ENCODE measurements at places on chromosomes 7 and 10.

DNA sequence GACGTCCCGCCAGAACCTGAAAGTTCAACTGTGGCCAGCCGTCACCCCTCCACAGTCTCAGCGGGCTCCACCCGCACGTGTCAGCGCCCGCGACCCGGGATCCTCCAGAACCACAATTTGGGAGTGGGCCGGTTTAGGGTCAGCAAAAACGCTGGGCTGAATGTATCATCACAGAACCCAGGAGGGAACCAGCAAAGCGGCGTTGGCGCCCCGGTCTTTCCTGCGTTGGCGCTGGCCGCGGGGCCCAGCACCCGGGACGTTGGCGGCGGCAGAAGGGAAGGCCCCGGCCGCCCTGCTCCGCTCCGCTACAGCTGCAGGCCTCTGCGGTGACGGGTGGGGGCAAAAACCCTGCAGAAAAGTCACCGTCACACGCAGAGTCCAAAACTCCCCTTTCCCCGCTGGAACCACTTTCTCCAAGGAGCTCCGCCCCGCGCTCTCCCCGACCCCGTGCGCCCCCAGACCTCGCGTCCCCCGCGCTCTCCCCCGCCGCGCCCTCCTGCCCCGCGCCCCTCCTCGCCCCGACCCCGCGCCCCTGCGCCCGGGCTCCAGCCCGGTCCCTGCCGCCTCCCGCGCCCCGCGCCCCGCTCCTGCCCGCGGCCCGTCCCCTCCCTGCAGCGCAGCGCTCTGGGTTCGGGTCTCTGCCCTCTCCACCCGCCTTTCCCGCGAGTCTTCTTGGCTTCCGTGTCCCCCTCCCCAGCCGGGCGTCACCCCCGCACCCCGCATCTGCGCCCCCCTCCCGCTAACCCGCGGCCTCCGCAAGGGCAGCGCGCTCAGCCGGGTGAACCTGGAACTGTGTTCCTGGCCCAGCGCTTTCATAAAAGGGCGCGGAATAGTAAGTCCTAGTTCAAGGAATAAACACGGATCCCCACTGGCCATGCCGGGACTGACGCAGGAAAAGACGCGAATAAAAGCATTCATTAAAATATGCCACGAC lies 24.0 kb upstream of the RNF32 start:
- no peak for DNase-seq

DNA sequence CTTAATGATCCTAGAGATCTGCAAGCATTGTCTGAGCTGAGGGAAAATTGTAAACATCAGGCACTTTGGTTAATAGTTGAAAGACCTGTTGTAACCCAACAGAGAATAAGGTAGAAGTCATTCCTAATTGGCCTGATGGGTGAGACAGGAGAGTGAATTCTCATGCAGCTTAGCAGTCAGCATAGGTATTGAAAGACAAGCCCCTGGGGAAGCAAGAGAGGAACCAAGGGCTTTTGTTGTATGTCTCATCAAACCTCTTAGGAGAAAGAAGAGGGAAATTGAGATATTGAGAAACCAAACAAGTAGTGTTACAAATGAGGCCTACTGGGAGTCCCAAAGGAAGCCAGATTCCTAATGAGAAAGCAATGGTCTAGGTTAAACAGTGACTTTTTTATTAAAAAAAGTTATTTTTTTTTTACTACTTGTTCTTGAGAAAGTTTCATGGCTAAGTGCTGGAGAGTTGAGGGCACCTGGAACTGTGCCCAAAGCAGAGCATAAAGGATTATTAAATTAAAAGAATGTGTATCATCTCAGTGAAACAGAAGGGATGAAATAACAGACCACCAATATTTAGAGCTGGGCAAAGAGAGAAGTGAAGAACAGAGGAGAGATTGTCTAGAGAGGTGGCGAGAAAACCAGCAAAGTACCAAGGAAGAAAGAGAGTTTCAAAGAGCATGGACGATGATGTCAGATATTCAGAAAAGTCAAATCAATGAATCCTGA lies 168.9 kb downstream of the CDK14 start:
- no peak for DNase-seq

DNA sequence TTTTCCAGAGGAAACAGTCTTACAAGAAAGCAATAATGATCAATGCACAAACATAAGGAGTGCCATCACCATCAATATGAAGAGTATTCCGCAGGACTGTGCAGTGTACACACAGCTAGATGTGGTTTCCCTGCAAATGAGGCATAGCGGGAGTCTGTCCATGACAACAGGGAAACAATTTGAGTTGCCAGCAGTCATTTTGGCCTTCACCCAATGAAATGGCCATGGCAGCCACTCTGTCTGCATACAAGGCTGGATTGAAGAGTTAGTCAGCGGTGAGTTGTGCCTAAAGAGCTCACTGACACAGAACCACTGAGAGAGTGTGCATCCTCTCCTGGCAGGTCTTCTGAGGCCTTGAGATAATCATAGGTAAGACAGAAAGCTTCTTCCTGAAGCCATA lies 303.3 kb downstream of the IPMK start:
- DNase-seq, result peak; percentile 42

DNA sequence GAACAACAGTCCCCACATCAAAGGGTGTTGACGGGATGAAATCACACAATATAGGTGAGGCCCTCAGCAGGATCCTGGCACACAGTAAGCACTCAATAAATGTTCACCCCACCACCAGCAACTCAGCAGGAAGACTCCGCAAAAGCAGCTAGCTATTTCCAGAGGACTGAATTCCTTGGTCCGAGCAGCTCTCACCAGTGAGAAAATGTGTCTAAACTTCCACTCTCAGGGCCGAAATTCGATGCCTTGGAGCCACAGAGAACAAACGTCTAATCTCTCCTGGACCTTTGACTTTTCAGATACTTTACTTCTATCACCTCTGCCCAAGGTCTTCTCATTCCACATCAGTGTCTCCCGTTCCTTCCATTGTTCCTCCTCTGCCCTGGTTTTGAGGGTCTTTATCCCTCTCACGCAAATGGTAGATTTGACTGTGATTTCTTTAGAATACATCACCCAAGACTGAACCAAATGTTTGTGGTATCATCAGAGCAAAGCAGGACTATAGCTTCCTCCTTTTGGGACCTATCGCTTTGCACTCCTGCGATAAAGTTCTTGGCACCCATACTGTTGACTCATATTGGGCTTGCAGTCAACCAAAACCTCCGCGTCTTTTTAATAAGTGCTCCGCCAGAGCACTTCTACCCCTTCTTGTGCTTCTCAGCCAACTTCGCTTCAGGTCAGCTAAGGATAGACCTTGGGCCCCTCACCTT lies 903 bp upstream of the NT5C2 start:
- DNase-seq, result peak; percentile 85

- no peak for DNase-seq
Observed at GRCh38 chr10:56633876-56634452, 272.9 kb upstream of the ZWINT start.

DNA sequence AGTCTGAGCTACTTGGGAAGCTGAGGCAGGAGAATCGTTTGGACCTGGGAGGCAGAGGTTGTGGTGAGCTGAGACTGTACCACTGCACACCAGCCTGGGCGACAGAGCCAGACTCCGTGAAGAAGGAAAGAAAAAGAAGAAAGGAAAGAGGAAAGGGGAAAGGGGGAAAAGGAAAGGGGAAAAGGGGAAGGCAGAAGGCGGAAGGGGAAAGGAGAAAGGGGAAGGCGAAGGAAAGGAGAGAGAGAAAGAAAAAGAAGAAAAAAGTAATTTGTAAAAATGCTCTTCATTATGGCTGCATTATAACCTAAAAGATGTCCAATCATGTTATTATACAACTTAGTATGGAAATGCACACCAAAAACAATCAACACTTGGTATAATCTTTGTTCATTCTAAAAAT lies 110.2 kb downstream of the SRPK2 start:
- DNase-seq, result no peak

- no peak for DNase-seq
Observed at GRCh38 chr7:146479040-146479439, 362.4 kb downstream of the CNTNAP2 start.

GRCh38 chr7:138842111-138842510 lies 44.1 kb upstream of the ATP6V0A4 start:
- DNase-seq, result peak; percentile 68

GRCh38 chr10:59702347-59702746 lies 7.3 kb downstream of the SLC16A9 start:
- DNase-seq, result no peak

DNA sequence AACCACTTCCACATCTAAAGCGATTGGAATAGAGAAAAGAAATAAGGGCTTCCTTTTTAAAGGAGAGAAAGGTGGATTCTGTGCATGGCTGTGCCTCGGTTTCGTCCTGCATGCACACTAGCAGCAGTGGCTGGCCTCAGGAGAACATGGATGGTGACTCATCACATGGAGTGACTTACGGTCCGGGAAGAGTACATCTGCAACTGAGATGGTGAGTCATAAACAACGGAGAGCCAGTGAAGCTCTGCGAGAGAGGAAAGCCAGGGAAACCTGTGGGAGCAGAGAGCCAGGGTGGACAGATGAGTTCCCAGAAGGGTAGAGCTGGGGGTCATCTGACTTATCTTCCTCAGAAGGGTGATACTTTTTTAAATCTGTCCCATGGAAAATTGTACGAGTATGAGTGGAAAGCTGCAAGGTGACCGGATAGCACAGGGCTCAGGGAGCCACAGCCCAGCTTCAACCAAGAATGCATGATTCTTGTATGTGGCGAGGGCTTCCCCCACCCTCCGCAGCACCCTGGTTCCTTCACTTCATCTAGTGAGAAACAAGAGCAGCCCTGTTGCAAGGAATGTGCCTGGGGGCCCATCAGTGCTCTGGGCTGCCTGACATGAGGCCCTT lies 259.1 kb downstream of the KLF6 start:
- DNase-seq, result peak; percentile 82

DNA sequence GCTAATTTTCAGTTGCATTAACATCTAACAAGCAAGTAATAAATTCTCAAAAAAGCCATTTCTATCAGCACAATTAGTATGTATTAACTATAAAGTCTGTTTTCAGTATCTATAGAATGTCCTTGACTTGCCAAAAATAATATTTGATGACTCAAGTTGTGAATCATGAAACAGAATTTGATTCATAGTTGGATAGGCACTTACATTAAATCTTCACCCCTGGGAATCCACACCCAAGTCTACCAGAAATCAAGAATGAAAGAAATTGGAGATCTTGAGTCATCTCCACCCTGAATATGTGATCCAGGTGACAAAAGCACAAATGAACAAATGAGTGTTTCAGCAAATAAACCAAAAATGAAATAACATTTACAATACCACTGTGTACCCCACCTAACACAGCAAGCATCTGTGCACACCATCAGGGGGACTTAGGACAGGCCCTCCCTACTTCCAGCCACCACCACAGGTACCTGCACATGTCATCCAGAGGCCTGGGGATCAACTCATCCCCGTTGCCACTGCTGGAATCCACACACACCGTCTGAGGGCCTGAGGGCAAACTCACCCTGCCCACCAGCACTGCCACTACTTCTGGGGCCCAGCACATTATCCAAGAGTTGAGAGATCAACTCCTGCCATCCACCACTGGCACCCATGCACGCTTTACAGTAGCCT lies 160.1 kb downstream of the MTERF1 start:
- peak; percentile 48 for DNase-seq

DNA sequence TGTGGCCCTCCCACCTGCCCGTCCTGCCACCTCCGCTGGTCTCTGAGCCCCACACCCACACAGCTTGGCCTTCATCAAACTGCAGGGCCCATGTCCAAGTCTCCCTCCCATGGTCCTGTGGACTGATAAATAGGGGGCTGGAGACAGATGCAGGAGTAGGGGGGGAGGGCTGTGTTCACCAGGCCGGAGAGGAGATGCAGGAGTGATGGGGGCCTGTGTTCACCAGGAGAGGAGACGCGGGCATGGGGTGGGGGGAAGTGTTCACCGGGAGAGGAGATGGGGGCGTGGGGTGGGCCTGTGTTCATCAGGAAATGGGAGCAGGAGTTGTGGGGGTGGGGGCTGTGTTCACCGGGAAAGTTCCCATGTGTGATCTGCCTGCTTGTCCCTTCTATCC lies 37.0 kb downstream of the JAKMIP3 start:
- no peak for DNase-seq

GRCh38 chr10:10872764-10873163 lies 144.9 kb upstream of the CELF2 start:
- no peak for DNase-seq

GRCh38 chr7:43653466-43653865 lies 70.6 kb downstream of the STK17A start:
- no peak for DNase-seq

DNA sequence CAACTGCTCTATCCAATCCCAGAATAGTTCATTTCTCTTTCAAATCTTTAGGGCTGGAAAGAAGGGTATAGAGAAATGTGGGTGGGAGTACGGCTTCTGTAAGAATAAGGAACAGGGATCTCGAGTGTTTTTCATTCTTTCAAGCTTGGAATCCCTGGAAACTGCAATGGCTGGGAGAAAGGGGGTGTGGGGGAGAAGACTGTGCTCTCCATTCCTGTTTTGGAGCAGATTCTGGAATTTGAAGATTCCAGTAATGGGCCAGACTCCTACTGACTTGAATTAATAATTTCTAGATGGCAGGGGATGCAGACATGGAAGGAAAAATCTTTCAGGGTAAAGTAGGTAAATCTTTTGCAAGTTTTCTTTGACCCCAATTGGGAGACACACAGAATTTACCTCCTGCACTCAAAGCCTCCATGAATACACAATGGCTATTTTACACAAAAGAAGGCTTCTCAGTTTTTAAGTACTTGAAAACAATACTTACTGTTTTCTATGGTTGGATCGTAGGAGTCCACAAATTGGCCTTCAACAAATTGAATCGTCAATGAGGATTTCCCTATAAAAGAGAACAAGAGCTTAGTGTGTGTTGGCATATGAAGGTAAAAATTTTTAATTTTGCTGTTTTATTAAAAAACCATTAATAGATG lies 29.1 kb downstream of the RHEB start:
- DNase-seq, result no peak

DNA sequence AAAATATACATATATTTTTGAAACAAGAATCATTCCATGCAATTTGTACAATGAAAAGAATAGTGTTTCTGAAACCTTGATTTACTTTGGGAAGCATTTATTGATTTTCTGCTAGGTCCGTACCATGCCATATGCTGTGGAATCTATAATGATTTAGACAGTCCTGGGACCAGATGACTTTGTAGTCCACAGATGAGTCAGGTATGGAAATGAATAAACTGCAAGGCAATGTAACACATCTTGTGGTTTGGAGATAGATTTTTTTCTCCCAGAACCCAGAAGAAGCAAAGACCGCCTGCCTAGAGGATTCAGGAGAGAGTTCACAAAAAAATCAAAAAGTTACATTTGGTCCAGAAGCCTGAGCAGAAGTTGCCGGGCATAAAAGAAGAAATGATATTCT lies 190.4 kb downstream of the GPR37 start:
- no peak for DNase-seq

- DNase-seq, result no peak
Observed at GRCh38 chr7:34844406-34844805, 186.4 kb downstream of the NPSR1 start.

- DNase-seq, result no peak
Observed at GRCh38 chr7:80603940-80604339, 34.5 kb upstream of the CD36 start.
